Activated CD4-positive, alpha-beta T cell treated with anti-CD3 and anti-CD28 coated beads for 24 hours (primary cell): ENCODE measurements at places on chromosomes 3 and 15.

- no peak for DNase-seq
These were observed 318.1 kb upstream of the GRM7 start for GRCh38 chr3:6542795-6543194.

- no peak for DNase-seq
These were observed 32.3 kb upstream of the TMCO5A start for GRCh38 chr15:37902126-37902525.

DNA sequence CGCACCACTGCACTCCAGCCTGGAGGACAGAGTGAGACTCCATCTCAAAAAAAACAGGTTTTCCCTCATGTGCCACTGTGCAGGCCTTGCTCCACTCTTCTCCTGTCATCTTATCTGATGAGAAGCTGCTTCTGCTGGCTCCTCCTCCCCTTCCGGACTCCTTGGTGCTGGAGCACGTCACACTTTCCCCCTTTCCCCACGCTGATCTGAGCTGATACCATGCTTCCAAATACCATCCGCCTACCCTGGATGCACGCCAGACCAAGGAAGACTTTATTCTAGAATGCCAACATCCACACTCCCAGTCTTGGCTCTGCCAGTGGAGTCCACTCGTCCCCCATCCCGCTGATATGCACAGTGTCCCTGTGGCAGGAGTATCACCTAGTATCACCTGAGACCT lies 31.3 kb downstream of the HOMER2 start:
- DNase-seq, result no peak

GRCh38 chr15:58139276-58139988 lies 1.3 kb downstream of the AQP9 start:
- no peak for DNase-seq

DNA sequence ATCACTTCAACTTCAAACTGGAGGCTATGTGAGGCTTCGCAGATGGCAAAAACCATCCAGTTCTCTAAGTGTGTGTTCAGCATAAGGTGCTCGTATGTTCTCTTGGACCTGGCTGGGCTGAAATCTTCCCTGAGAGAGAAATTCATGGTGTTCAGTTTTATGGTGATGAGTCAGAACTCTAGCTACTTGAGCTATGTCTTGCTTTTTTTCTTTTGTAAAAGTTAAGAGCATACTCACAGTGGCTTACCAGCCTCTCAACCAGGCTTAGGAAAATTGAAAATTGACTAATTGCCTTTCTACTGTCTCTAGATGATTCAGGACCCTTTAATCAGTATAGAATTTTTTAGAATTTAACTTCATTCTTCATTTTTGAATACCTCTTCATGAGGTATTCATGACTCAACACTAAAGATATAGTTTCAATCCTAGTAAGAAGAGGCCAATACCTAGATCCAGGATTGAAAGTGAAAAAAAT lies 617.5 kb downstream of the TBL1XR1 start:
- no peak for DNase-seq

DNA sequence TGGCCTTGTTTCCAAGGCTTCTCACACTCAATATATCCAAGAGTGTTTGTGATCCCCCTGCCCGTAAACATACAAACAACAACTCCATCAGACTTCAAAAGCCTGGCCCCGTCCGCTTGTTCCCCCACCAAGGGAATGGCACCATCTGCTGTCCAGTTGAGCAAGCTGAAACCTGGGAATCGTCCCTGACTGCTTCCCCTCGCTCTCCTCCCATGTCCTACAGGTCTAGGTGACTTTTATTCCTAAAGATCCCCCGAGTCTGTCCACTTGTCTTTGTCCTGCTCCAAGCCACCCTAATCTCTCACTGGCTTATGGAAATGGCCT lies 27.9 kb upstream of the FAM174B start:
- DNase-seq, result no peak

- no peak for DNase-seq
These were observed 85.3 kb downstream of the RPLP1 start for GRCh38 chr15:69537901-69538300.

DNA sequence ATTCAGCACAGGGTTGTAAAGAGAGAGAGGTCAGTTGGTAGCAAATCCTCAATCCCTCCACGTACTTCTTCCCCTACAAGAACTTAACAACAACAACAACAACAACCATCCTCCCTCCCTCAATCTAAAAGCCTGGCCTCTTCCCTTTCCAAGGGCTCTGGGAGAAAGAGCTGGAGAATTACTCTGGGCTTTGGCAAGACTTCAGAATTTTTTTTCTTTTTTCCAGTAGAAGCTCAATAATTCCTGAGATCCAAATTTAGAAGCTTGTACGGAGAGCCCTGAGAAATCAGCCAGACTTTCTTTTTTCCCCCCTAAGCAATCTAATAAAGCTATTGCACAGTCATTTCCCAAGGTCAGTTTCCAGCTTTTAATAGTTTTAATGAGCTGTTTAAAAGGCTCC lies 95.8 kb upstream of the CACNA2D3 start:
- no peak for DNase-seq

DNA sequence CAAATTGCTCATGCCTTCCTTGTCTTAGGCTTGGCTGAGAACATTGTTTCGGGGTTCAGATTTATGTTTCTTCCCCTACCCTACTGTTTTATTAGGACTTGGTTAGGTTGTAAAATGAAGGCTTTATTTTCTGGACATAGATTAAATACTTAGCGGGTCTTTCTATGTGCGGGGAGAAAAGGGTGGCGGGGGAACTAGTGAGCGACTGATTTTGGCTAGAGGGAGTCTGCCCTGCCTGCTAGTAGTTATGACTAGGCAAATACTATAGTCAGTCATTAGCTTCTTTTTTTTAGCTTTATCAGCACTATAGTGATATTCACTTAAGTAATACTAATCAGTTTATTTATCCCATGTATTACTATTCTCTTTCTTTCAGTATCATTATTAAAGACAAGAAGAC lies 3.6 kb downstream of the CADM2 start:
- DNase-seq, result no peak

DNA sequence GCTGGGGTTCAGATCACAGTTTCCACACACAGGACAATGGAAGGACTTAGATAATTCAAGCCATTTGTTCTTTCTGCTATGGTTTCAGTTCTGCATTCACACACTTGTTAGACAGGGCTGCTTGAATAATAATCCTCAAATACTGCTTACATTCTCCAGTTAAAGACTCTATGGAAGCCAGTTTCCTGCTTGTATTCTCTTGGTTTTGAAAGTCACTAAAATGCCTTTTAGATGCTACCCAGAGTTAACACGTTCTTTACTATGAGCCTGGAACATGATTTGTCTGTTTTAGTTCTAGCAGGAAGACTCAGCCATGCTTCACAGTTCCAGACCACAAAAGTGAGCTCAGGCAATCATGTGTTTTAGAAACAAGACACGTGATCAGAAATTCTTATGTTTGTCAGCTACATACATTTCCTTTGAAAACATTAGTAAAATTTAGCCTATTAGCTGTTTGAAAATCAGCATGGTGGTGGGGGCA lies 152.4 kb downstream of the LEKR1 start:
- DNase-seq, result no peak

DNA sequence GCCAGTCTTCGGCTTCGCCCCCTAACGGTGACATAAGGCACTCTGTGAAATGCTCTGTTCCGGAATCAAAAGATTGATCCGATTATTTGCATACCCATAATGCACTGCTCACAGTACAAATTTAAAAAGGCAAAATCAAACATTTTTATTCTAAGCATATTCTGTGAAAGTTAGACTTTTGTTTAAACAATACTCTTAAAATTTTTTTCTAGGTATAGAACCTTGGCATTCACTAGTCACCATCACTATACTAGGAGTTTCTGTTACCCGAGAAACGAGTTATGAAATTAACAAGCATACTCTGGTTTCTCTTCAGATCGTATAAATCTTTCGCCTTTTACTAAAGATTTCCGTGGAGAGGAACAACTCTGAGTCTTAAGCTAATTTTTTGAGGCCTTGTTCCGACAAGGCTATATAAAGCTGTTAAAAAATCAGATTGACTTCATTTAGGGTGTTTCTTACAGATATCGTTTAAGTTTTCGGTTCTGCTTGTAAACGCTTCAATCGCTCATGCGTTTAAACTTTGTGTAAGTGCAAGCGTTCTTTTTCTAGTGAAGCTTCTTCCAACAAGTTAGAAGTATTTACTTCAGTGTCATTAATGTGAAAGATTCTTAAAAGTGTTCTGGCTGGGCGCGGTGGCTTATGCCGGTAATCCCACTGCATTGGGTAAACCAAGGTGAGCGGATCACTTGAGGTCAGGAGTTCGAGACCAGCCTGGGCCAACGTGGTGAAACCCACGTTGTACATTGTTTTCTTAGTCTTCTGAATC lies at the start of gene RNU5B-1:
Gene RNU5B-1, plus strand, starts transcription at position 297 of the 769 bp plus-strand sequence.
- peak; percentile 80 for DNase-seq

GRCh38 chr3:24428481-24428880 lies 66.2 kb downstream of the THRB start:
- no peak for DNase-seq

DNA sequence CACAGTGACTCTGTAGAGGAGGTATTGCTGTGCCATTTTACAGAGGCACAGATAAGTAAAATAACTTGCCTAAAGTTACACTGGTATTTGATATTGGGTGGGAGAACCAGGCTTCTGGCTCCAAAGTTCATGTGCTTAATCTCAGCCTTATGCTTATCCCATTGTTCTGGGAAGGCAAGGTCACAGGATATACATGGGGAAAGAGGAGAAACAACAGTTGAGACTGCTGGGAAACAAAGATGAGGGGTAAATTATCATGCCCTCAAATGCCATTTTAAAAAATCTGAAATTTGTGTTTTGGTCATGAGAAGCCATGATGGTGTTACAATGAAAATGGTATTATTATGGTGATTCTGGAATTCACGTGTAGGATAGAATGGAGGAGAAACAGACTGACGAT lies 54.4 kb downstream of the EOMES start:
- DNase-seq, result no peak

- DNase-seq, result no peak
These were observed 23.1 kb upstream of the USP3 start for GRCh38 chr15:63481105-63481810.

DNA sequence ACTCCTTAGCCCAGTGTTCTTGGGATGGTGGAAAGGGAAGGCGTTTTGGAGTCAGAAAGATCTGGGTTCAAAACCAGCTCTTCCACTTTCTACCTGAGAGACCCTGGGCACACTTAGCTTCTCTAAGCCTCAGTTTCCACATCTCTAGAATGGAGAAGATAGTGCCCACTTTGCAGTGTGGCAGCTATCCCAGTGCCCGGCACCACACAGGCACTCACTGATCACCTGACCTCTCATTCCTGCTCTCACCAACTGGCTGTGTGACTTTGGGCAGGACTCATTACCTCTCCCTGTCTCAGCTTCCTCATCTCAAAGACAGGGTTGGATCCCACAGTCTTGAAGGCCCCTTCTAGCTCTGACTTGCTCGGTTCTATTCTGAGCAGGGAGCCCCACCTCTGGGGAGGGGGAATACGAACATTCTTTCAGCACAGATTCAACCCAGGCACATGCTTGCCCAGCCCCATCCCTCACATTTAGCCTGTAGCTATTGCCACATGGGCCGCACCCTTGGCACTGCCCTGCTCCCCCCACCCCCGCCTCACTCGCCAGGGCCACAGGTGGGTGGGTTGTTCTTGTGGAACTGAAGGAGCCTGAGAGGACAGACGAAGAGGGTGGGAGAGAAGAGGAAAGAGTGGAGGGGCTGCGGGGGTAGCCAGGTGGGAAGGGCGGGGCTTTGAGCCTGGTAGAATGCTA lies 39.2 kb downstream of the EPHB3 start:
- no peak for DNase-seq

- no peak for DNase-seq
These were observed 16.0 kb upstream of the MRPS22 start for GRCh38 chr3:139327861-139328260.

- DNase-seq, result no peak
These were observed 66.4 kb upstream of the CHD2 start for GRCh38 chr15:92833493-92834271.

GRCh38 chr3:98655666-98656065 lies 62.3 kb upstream of the CPOX start:
- DNase-seq, result no peak
